Suppressor macrophage (primary cell): ENCODE measurements at places on chromosomes 6 and 20.

GRCh38 chr6:75906871-75907270 is 157.8 kb downstream of the MYO6 start:
- no peak for DNase-seq

GRCh38 chr6:89978749-89979145 is 84.5 kb downstream of the GJA10 start:
- no peak for DNase-seq

DNA sequence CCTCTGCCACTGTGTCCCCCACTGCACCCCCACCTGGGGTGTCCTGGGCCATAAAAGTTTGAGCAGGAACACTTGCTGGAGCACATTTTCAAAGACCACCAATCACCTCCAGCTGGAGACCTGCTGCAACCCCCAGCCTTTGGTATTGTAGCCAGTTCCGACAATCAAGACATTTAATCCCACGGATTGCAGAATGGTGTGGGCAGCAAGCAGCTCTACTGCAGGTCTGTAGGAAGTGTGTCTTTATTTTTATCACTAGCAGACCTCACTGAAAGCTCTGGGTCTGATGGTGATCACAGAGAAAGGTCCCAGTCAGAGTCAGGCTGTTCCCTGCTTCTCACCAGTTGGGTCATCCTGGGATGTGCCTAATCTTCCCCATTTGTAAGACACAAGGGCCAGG is 167.1 kb upstream of the ECI2 start:
- DNase-seq: no peak

DNA sequence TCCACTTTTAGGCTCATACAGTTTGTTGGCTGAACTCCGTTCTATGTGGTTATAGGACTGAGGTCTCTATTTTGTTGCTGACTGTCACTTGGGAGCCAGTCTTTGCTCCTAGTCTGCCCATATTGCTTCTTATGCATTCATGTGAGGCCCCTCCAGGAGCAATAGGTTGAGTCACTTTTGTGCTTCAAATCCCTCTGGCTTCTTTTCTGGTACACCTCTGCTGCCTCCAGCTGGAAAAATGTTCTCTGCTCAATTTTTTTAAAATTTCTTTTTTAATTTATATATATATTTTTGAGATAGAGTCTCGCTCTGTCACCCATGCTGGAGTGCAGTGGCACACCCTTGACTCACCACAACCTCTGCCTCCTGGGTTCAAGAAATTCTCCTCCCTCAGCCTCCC is 42.7 kb upstream of the NOX3 start:
- DNase-seq: no peak

GRCh38 chr6:97097068-97098047 is 172.8 kb downstream of the KLHL32 start:
- no peak for DNase-seq

- peak; percentile 24 for DNase-seq
Observed at GRCh38 chr20:47785311-47785853, at the start of gene SULF2. Gene SULF2, minus strand, starts transcription at chr20:47785481. Its CDS starts 28,118 bp downstream, at chr20:47757363.

DNA sequence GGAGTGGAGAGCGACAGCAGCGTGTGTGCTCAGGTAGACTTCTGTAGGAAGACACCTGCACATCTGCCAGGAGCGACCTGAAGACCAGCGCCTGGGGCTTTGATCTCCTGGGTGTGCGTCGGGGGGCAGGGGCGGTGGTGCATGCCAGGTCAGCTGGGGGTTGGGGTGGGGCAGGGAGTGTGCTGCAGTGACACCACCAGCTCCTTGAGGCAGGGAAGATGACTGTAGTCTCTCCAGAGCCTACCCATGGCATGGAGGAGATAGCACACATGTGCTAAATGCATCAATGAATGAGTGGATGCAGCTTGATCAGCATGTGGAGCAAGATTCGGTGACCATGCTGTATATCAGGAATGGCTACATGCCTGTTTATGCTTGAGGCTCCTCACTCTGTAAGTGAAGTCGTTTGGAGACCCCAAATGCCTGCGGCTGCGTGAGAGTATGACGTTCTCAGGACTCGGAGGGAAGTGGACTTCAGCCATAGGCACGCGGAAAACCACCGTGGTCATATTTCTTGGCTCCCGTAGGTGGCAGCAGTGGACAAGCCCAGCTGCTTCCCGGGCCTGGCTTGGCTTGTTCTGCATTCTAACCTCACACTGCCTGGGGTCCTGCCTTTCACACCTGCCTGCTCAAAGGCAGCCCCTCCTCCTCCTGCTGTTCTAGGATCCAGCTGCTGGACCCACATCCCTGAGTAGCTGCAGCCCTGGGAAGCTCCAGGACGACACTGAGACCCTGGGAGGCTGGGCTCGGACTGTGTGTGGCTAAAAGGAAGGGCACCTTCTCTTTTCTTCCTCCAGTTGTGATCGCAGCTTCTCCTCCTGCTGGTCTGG is 39.4 kb upstream of the KCNK16 start:
- DNase-seq: peak; percentile 85

GRCh38 chr6:134521116-134521501 is 203.2 kb upstream of the SGK1 start:
- no peak for DNase-seq

DNA sequence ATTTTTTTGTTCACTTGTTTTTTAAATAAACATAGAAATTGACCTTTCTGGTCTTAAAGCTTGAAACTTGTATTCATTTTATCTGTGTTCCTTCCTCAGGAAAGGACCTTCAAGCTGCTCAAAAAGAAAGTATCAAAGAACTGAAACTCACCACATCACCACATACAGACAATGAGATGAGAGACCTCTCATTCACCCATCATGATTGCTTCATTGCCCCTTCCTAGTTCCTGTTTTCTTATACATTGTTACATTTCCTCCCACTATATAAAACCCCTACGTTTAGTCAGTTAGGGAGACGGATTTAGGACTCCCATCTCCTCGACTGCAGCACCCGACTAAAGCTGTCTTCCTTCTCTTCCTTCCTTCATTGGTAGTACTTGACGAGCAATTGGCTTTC is 180.5 kb upstream of the OPRM1 start:
- no peak for DNase-seq

- peak; percentile 18 for DNase-seq
Observed at GRCh38 chr6:36985417-36985807, 584 bp downstream of the MTCH1 start.

DNA sequence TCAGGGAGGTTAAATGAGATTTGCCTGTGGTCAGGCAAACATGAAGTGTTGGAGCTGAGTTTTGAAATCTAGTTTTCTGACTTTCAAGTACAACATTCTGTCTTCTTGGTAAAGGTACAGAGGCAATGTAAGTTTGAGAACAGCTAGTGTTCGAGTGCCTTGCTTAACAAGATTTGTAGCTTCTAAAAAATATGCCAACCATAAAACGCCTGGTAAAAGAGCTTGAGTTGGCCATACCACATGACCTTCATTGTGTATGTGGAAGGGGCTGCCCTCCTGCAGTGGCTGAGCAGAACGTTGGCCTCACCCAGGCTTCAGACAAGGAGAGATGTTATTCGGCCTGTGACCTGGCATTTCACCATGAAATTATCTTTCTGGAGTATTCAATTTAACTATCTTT is 86.5 kb downstream of the MAP7 start:
- no peak for DNase-seq

DNA sequence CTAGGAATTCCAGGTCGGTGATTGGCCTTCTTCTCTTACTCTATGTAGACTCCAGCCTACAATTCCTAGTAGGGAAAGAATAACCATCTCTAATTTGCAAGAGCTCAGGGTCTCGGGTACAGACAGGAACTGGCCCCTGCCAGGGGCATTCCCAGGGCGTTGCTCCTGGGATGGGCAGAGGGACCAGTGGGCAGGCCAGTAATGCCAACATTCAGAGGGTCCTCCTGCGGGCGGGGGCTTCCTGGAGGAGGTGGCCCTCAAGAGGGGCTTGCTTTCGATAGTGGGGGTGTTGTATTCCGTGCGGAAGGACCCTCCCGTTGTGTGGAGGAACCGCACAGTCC is 129.8 kb upstream of the PRND start:
- DNase-seq: no peak

- DNase-seq: no peak
Observed at GRCh38 chr20:9409981-9410380, 104.4 kb upstream of the LAMP5 start.

DNA sequence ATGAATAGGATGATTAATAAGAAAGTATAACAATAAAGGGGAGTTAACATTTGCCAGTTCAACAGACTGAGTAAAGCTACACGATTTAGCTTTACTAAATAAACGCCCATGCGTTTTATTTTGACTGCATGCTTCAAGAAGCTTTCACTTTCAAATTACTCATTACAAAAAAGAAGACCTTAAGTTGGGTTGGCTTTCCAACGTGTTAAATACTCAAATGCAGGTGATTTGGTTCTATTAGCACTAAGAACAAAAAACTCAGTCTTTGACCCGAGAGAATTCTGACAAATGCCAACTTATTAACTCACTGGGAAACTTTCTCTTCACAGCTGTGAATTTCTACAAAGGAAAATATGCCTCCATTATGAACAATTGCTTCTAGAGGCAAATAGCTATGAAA is 24.8 kb downstream of the RNF146 start:
- DNase-seq: no peak

DNA sequence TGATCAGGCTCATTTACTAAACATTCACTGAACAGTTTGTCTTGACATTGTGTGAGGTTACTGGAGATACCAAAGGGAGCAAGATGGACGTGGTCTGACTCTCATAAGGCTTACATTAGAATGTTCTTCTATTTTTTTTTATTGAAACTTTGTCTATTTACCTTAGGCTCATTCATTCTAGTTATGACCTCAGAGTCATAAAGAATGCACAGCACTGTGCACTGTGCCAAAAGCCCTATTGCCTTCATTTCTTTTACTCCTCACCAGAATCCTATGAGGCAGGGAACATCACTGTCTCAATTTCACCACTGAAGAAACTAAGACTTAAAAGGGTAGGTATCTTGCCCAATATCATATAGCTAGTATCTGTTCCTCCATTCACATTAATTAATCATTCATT is 94.5 kb downstream of the MAP3K7 start:
- DNase-seq: no peak

GRCh38 chr6:139699335-139699734 is 324.9 kb upstream of the CITED2 start:
- DNase-seq: no peak

- peak; percentile 10 for DNase-seq
Observed at GRCh38 chr6:145891126-145891525, 73.0 kb downstream of the SHPRH start.

- DNase-seq: peak; percentile 76
Observed at GRCh38 chr6:83417880-83418663, 12.8 kb downstream of the ME1 start.

- peak; percentile 3 for DNase-seq
Observed at GRCh38 chr6:169266746-169267591, 13.3 kb upstream of the THBS2 start.

DNA sequence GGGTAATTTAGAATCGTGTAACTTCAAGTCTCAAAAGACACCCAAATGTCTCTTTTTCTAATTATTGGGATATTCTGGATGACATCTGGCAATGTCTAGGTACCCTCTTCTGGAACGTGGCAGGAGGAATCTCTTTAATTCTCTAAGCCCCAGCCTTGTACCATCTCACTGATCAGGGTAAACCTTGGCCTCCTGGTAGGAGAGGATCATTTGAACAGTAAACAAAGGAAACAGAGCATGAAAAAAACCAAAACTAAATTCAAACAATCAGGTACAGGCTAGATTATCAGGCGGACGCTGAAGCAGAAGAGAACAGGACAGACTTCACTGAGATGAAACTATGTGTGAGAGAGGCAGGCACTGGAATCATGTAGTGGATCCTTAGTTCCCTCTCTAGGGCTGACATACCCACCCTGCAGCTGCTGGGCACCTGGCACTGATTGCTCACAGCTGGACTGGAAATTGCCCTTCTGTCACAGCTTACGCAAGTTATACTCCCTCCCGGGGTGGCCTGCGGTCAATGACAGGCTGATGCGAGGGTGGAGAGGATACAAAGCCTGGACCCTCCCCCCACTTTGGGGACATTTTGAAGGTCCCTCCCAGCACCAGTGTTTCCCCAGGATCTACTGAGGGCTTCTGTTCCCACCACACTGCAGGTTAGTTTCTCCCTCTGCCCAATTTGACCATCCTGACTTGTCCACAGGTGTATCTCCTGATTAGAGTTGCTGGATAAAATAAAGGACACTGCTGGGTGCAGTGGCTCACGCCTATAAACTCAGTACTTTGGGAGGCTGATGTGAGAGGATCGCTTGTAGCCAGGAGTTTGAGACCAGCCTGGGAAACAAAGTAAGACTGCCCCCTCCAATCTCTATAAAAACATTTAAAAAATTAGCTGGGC is 20.6 kb upstream of the ZBTB24 start:
- DNase-seq: peak; percentile 31

GRCh38 chr6:157143171-157143889 is 180.0 kb downstream of the TMEM242 start:
- no peak for DNase-seq

DNA sequence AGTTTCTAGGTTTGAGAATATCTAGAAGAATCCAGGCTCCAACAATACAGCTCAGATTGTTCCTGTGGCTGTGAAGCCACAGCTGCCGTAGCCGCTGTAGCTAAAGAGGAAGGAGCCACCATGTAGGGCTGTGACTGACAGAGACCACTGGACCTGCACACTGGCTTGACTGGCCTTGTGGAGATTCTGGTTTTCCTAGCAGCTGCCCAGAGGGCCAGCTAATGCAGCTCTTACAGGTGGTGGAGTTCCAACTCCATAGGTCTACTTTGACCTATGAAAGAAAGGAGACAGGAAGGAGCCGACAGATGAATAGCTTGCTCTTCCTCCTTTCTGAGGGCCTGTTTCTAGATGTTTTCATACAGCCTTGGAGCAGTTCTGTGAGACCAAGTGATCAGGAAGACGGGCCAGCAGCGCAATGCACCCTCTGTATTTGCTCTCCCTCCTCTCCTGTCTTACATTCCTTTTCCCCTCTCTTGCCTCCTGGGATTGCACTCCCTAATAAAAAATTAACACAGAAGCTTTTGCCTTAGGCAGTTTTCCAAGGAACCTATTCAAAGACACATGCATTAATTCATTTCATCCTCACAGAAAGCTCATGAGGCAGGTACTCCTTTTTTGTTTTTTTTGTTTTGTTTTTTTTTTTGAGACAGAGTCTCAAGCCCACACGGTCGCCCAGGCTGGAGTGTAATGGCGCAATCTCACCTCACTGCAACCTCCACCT is 51.8 kb upstream of the MYB start:
- DNase-seq: peak; percentile 49

DNA sequence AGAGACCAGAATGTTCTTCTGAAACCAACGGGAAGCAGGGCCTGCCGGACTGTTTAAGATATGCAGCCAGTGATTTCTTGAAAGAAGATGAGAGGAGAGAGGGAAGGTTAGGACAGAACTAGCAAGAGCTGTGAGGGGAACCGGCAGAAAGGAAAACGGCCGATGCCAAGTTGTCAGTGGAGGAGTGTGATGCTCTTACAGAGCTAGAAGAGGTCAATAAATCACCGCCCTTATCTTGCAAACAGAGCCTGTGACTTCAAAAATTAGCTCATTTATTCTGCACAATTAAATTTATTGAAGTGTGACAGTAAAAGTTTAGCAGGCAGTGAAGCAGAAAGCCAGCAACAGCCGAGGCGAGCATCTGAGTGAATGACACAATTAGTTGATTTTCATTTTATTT is 509.5 kb upstream of the ID4 start:
- DNase-seq: no peak

- DNase-seq: no peak
Observed at GRCh38 chr6:85678026-85678601, 35.4 kb upstream of the SYNCRIP start.

- no peak for DNase-seq
Observed at GRCh38 chr6:146829792-146830565, 231.2 kb downstream of the ADGB start.

- no peak for DNase-seq
Observed at GRCh38 chr20:20138301-20139064, 86.2 kb downstream of the CFAP61 start.

GRCh38 chr20:39290575-39290974 is 328.4 kb downstream of the DHX35 start:
- no peak for DNase-seq

- no peak for DNase-seq
Observed at GRCh38 chr6:41524634-41525011, 21.6 kb upstream of the FOXP4 start.
